Fibroblast of the aortic adventitia (primary cell): ENCODE measurements at places on chromosomes 3 and 15.

DNA sequence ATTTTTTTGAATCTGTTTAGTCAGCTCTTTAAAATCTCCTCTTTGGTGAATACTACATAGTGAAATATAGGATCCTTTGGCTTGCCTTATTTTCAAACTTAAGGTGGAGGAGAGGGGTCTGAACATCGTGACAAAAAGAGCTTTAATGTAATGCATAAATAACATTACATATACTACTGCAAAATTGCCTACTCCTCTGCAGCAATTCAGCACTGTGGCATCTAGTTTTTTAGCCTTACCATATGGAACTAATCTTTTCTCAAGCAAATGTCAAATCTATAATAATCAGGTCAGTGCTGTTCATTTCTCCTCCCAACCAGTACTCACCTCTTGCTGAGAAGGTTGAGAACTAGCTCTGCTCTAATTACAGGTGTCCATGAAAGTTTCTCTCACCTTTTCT is 394.0 kb upstream of the CDIN1 start:
- no peak for DNase-seq

- DNase-seq = no peak
These were observed 8.3 kb upstream of the KCNMB2 start for GRCh38 chr3:178527981-178528380.

- DNase-seq = no peak
These were observed 722.6 kb downstream of the ZNF385D start for GRCh38 chr3:21028412-21028811.

DNA sequence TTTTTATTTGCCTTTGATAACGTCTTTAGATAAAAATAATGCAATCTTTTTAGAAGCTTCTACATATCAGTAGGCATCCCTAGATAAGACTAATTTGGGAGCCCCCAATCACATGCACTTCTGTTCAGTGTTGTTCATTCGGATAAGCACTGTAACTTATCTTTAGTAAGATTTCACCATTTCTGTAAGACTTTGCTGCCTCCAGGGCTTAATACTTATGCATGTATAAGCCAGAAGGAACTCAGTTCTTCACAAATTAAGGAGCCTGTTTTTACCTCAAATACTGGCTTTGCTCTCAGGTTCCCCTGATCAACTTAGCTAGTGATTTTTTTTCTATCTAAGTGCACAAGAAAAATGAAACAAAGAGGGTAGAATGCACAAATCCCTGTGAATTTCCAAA is 20.3 kb downstream of the DOCK3 start:
- DNase-seq = no peak

DNA sequence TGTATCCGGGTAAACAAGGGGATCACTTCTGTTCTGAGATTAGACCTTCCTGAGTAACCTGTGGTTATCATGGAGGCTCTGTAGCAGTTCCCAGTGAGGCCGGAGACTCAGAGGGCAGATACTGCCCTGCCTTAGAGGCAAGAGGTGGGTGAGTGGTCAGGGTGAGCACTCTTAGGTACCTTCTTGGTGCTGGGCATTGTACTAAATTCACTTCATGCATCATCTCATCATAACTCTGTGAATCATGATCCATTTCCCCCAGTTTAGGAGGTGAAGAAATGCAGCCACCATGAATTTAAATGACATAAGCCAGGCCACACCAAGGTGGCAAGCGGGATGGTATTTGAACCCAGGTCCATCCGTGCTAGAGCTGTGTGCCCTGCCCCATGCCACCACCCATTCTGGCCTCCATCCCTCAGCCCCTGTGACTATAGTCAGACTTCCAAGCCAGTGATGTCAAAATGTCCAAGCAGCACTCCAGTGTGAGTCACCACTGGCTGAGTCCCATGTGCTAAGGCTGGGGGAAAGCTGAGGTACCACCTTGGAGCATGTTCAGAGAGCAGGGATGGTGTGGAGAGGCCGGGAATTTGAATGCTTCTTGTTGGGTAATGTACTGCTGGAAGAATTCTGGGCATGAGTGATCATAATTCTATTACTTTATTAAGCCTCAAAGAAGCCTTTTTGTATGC is 88.8 kb downstream of the EPHB1 start:
- peak; percentile 35 for DNase-seq

DNA sequence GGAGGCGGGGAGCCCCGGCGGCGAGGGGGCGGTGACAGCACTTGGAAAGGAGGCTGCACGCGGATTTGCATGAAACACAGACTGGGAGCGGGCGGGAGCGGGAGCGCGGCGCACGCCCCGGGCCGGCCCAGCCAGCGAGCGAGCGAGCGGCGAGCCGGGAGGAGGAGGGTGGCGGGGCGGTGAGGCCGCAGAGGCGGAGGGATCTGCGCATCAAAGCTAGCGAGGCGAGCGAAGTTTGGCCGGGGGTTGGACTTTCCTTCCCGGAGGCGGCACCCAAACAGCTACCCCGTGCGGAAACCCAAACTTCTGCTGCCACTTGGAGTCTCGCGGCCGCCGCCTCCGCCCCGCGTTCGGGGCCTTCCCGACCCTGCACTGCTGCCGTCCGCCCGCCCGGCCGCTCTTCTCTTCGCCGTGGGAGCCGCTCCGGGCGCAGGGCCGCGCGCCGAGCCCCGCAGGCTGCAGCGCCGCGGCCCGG is at the start of gene SMAD3:
Gene SMAD3 (plus strand): TSS at position 72 of the 475 bp plus-strand sequence. CDS start 553 bp downstream, outside the sequence.
- DNase-seq = peak; percentile 95

- DNase-seq = no peak
These were observed 39.8 kb downstream of the CLK3 start for GRCh38 chr15:74655424-74655823.

DNA sequence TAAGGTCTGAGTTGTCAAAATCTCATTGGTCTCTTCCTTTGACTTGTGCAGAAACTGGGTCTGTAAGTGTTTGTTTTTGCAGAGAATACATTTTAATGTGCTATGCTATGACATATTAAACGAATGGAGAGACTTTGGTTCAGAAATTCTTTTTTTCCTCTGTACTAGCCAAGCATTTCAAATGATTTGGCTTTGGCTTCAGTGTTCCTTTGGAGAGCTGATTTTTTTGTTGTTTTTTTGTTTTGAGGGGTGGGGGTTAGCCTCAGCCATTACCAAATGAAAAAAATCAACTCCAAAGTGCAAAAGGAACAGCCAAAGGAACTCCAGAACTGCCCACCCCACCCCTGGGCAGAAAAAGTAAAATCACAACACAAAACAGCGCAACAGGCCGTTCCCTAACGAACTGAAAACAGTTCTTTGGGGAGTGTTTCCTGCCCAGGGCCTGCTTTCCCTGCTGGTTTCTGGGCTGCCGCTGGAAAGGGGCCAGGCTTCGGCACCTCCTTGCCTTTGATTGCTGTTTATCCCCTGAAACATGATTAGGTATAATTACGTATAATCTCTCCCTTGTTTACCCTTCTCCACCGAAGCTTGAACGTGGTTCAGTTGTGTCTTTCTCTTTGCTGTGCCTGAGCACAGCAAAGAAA is 57.6 kb upstream of the NEO1 start:
- no peak for DNase-seq

DNA sequence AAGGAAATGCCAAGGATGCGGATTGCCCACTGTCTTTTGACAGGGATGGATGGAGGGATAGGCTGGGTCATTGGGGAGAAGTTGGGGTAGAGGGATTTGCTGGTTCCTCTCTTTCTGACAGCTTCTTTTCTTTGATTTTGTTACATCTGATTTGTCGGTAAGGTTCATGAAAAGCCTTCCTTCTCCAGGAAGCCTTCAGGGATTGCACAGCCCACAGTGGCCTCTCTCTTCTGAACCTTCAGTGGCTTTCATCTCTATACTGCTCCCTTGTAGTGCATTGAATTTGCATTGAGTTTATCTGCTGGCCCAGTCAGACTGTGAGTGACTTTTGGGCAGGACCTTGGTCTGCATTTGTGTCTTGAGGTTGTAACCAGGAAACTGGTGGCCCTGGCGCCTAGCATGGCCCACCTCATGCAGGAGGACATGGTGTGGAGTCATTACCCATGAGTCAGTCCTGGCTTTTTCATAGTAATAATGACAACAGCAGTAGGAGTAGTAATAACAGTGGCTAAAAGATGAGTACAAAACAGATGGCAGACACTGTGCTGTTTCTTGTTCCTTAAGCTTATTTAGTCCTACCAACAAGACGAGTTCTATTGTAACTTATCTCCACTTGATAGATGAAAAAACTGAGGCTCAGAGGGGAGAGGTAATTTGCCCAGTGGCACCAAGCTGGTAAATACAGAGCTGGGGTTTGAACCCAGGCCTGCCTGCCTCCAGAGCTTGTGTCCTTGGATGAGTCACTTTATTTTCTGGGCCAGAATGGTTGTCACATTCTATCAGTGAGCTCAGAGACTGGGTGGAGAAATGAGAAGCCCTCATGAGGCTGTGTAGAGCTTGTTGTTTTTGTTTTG is 28.4 kb downstream of the SMAD6 start:
- peak; percentile 55 for DNase-seq

DNA sequence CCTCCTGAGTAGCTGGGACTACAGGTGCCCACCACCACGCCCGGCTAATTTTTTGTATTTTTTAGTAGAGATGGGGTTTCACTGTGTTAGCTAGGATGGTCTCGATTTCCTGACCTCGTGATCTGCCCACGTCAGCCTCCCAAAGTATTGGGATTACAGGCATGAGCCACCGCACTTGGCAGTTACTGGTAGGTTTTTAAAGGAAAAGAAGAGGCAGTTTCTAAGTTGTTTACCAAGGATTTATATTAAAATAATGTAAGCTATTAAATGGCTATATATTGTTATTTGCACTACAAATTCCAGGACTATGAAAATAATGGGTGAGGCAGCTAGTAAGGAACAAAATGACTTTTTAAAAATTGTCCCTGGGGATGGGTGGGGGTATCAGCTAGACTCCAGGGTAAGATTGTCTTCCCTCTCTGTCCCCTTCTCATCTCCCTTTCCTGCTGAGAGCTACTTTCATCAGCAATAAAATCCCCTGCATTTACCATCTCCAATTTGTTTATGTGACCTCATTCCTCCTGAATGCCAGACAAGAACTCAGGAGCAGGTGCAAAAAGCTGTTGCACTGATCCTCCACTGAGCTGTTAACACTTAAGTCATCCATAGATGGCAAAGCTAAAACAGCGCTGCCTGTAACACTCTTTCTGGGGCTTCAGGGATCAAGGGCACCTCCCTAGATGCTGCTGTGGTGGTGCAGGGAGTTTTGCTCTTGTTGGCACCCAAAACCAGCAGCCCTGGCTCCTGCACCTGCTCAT is 165.2 kb downstream of the ZPLD1 start:
- DNase-seq = no peak

GRCh38 chr3:58628823-58629562 is 37.6 kb downstream of the FAM3D start:
- peak; percentile 99 for DNase-seq

- DNase-seq = no peak
These were observed 31.6 kb downstream of the NKIRAS1 start for GRCh38 chr3:23885210-23885609.

GRCh38 chr3:8128686-8129085 is 372.9 kb upstream of the LMCD1 start:
- no peak for DNase-seq

DNA sequence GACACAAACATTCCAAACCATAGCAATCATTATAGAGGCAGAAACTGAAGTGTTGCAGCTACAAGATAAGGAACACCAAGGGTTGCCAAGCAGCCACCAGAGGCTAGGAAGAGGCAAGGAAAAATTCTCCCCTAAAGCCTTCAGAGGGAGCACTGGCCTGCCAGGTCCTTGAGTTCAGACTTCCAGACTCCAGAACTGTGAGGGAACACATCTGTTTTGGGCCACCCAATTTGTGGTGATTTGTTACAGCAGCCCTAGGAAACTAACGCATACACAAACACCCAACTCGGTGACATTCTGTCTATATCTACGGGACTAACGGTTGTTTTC is 54.6 kb downstream of the MB21D2 start:
- peak; percentile 52 for DNase-seq

DNA sequence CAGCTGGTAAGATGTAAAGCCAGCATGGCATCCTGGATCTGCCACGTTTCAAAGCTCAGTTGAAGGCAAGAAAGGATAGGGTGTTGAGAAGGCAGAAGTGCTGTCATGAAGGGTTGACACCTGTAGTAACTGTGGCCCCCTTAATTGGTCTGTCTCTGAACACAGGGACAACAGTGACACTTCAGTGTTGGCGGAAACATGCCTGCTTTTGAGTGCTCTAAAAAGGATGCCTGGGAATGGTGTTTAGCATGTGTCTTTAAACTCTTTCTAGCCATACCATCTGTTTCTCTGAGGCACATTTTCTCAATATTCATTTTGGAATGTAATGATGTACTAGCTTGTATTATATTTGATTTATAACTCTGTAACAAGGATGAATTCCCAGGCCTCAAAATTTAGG is 42.1 kb downstream of the PLS1 start:
- no peak for DNase-seq

GRCh38 chr3:123168122-123168521 is 33.6 kb upstream of the SEC22A start:
- DNase-seq = no peak

GRCh38 chr3:123386477-123387040 is 62.3 kb downstream of the ADCY5 start:
- DNase-seq = no peak

GRCh38 chr3:185042312-185043050 is 110.4 kb downstream of the C3orf70 start:
- DNase-seq = no peak

GRCh38 chr3:45987368-45988291 is 8.0 kb downstream of the FYCO1 start:
- DNase-seq = peak; percentile 87

DNA sequence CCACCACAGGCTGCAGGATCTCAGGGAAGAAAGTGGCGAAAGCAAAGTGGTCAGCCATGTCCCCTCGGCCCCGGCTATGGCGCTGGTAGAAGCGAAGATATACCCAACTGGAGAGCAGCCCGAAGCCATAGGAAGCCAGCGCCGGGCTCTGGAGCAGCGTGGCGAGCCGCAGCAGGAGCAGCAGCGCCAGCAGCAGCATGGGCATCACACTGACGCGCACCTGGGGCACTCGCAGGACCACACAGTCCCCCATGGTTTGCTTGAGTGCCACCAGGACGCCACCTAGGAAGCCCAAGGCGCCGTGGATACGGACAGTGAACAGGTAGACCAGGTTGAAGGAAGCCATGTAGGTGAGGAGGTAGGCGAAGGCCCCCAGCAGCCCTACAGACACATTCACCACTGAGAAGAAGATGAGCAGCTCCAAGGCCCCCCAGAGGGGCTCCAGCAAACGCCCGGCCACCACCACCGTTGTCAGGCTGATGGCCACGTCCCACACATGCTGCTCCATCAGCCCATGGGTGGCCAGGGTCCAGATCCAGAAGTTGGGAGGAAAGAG is 888 bp downstream of the TMEM115 start:
- no peak for DNase-seq

GRCh38 chr3:46926871-46927717 is 49.5 kb downstream of the CCDC12 start:
- DNase-seq = no peak

GRCh38 chr3:155233213-155233612 is 60.3 kb downstream of the STRIT1 start:
- peak; percentile 85 for DNase-seq

GRCh38 chr3:197809356-197810020 is 18.4 kb downstream of the LRCH3 start:
- DNase-seq = peak; percentile 87

GRCh38 chr15:68765602-68766368 is 54.9 kb downstream of the ANP32A start:
- DNase-seq = no peak
